CD8-positive, alpha-beta memory T cell (primary cell): ENCODE measurements at places on chromosomes 13 and 19. TPM values are rescaled to one million over a fixed set of nuclear protein-coding genes. Genes with fewer than 3 reads are reported as not detected.

The F2RL3 gene
- total RNA-seq, result not detected

The CLDND2 gene
- total RNA-seq, result 25.0 TPM

The TOMM40 gene
- total RNA-seq, result 218 TPM

- H3K27me3 ChIP-seq, result no peaks in the 10 kb centered on the region
- no peaks in the 10 kb centered on the region for H3K4me1 ChIP-seq
- H3K27ac ChIP-seq, result no peak overlapping the region
- no peak for DNase-seq
Measured at GRCh38 chr13:75452564-75452963, 29.4 kb downstream of the TBC1D4 start.

DNA sequence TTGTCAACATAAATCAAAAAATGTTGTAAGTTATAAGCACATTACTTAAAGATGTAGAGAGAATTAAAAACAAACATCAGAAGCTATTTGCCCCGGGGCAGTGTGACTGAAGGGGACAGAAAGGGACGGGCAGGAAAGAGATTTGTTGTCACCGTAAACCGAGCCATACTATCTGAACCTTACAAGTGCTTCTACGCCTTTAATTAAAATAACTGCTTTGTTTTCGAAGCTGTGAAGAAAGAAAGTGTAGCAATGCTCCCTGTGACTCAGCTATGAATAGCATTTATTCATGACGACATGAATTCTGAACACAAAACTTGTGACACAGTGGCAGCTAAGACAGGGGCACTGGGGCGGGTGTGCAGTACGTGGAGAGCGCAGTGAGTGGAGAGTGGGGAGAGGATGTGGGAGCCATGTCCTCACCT lies 30.0 kb downstream of the ZNF787 start:
- no peak overlapping the region for H3K4me3 ChIP-seq
- no peaks in the 10 kb centered on the region for H3K27me3 ChIP-seq
- H3K36me3 ChIP-seq, result peaks cover 4% of the 10 kb centered on the region
- no peak overlapping the region for H3K27ac ChIP-seq
- DNase-seq, result no peak

DNA sequence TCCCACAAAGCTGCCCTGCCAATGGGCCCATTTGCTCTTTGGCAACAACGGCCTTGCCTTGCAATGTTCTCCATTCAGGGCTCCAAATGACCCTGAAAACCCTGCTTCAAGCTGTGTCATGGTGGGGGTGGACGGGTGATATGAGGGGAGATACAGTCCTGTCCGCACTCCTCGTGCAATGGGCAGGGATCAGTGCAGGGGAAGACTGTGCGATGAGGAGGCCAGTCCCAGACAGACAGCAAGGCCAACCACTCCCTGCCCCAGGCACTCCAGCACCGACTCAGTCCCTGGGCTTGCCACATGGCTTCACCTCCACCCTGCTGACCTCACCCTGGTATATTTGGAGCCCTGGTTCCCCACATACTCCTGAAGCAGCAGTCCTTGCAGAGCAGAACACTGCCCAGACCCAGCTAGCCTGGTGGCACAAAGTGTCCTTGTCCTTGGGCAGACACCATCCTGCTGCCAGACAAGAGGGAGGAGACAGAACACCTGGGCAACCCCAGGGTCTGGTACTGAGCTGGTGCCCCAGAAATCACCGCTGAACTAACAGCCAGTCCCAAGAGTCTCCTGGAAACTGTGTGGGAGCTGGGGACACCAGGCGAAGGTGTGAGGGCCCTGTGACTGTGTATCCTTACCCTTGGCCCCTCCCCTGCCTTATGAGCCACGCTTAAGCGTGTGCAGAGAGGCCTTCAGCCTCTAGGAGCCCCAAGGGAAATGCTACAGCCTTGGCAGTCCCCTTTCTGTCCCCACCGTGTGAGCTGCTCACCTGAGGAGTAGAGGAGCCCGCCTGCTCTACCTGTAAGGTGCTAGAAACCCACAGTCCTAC lies 9.1 kb upstream of the SLC35E1 start:
- H3K36me3 ChIP-seq, result peaks cover 15% of the 10 kb centered on the region
- H3K27me3 ChIP-seq, result no peaks in the 10 kb centered on the region
- peak overlapping the region; percentile 20 for H3K27ac ChIP-seq
- peaks cover 50% of the 10 kb centered on the region for H3K4me1 ChIP-seq
- DNase-seq, result no peak

DNA sequence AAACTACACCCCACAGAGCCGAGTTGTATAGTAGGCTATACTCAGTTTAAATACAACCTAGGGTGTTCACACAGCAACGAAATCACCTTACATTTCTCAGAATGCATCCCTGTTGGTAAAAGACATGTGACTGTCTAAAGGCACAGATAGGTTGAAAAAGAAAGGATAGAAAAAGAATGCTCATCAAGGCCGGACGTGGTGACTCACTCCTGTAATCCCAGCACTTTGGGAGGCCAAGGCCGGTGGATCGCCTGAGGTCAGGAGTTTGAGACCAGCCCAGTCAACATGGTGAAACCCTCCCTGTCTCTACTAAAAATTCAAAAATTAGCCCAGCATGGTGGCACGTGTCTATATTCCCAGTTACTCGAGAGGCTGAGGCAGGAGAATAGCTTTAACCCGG lies 3.8 kb upstream of the IL17D start:
- no peaks in the 10 kb centered on the region for H3K36me3 ChIP-seq
- H3K4me3 ChIP-seq, result no peak overlapping the region
- H3K4me1 ChIP-seq, result peaks cover 12% of the 10 kb centered on the region
- peaks cover 14% of the 10 kb centered on the region for H3K27me3 ChIP-seq

DNA sequence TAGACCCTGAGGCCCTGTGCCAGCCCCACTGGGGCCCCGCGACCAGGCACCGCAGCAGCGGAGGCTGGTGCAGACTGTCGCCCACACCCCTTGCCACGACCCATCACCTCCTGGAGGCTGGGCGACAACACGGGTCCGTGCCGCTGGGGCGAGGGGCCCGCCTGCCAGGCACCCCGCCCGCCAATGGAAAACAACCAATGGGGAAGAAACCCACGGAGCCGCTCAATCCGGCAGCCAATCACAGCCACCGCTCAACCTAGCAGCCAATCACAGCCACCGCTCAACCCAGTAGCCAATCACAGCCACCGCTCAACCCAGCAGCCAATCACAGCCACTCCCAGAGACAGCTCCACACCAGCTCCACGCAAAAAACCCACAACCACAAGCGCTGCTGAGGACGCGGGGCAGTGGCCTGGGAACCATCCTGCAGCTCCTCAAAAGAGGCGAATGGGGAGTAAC lies 29.7 kb downstream of the GPX4 start:
- H3K36me3 ChIP-seq, result no peaks in the 10 kb centered on the region
- H3K4me1 ChIP-seq, result peaks cover 36% of the 10 kb centered on the region
- no peaks in the 10 kb centered on the region for H3K27me3 ChIP-seq
- DNase-seq, result peak; percentile 93
- peak overlapping the region; percentile 87 for H3K27ac ChIP-seq
- H3K4me3 ChIP-seq, result no peak overlapping the region
